ENCODE measurements at places on chromosomes 11 and 22. TPM values are rescaled to one million over a fixed set of nuclear protein-coding genes. Genes with fewer than 3 reads are reported as not detected.

The SGSM1 gene
- polyA plus RNA-seq, result 0.33 TPM

The MMP10 gene
- 0.07 TPM for polyA plus RNA-seq

The TPBGL gene
- polyA plus RNA-seq, result 0.10 TPM

The SLC5A12 gene
- 0.10 TPM for polyA plus RNA-seq

The EMSY gene
- 4.7 TPM for polyA plus RNA-seq

The OR8B12 gene
- not detected for polyA plus RNA-seq

DNA sequence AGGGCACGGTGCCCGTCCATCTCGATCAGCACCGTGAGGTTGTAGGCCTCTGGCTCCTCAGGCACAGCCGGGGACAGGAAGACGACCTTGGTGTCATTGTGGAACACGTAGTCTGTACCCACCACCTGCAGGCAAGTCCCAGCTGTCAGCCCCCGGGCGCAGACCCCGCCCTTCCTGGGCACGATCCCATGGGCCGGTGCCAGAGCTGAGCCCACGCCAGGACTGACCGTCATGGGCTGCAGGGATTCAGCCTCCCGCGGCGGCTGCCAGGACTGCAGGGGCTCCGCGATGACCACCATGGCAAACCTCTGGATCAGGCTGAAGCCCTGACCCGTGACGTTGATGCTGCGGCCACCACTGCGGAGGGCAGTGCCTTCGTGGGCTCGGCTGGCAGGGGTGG, 11.8 kb upstream of the MAPK11 start:
- no peak for DNase-seq

- no peak for DNase-seq
These were observed 601.3 kb downstream of the BUD13 start for GRCh38 chr11:116171271-116172140.

GRCh38 chr11:9790703-9791102, 126.8 kb downstream of the SWAP70 start:
- no peak for DNase-seq

- no peak for DNase-seq
These were observed 73.5 kb upstream of the PITPNB start for GRCh38 chr22:27992294-27993165.
